Osteoblast (primary cell): ENCODE measurements at places on chromosomes 4 and X. TPM values are rescaled to one million over a fixed set of nuclear protein-coding genes. Genes with fewer than 3 reads are reported as not detected.

The MBNL3 gene
- total RNA-seq, result 1.8 and 2.9 TPM in 2 replicates

The ZCCHC18 gene
- total RNA-seq, result 0.29 and 1.1 TPM in 2 replicates

The FGD1 gene
- total RNA-seq, result 8.7 and 9.1 TPM in 2 replicates

The PABPC1L2A gene
- total RNA-seq, result not detected in 2 replicates

The FGF5 gene
- 7.7 and 10.5 TPM in 2 replicates for total RNA-seq

The TCP11X2 gene
- total RNA-seq, result not detected in 2 replicates

The DCAF4L1 gene
- under 0.01 TPM in 2 replicates for total RNA-seq

The TMEM47 gene
- total RNA-seq, result 85.7 and 111 TPM in 2 replicates

The UGT2B17 gene
- not detected in 2 replicates for total RNA-seq

The PACRGL gene
- 26.8 and 27.5 TPM in 2 replicates for total RNA-seq
